Stimulated activated CD8-positive, alpha-beta memory T cell treated with anti-CD3 and anti-CD28 coated beads, Interleukin-2, amount 100 ng/mL, for 48 hours (primary cell): ENCODE measurements at places on chromosomes 12 and 14.

- DNase-seq: no peak
Measured at GRCh38 chr12:122028165-122028904, 6.7 kb downstream of the BCL7A start.

DNA sequence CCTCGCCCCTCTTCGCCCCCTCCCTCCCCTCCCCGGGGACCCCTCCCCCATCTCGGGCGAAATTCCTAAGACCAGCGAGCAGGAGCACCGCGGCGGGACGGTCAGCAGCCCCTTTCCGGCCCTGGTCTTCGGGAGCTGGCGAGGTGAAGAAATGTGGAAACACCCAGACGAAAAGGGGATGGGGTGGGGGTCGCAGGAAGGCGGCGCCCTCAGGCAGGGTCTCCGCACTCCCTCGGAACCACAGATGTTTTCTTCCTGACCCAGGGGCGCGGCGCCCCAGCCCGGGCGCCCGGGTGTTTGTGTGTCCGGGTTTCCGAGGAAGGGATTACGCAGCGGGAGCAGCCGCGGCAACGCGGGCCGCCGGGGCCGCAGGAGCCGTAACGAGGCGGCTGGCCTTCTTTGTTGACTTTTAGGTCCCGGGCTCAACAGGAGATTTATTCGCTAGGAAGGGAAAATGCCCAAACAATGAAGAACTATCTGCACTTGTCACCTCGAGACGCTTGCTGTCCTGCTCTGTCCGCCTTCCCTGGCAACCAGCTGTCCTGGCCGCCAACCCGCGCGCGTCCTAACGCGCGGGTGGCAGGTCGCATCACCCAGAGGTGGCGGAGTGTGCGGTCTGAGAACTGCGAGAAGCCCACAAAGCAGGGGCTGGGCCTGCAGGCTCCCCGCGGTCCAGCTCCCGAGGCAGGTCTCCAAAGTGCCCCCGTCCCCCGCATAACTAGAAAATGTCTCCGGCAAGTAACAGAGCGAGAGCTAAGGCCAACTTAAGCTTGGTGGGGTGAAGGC, 7.0 kb downstream of the FOXA1 start:
- no peak for DNase-seq

- DNase-seq: no peak
Measured at GRCh38 chr14:99257122-99257672, 14.8 kb downstream of the BCL11B start.

DNA sequence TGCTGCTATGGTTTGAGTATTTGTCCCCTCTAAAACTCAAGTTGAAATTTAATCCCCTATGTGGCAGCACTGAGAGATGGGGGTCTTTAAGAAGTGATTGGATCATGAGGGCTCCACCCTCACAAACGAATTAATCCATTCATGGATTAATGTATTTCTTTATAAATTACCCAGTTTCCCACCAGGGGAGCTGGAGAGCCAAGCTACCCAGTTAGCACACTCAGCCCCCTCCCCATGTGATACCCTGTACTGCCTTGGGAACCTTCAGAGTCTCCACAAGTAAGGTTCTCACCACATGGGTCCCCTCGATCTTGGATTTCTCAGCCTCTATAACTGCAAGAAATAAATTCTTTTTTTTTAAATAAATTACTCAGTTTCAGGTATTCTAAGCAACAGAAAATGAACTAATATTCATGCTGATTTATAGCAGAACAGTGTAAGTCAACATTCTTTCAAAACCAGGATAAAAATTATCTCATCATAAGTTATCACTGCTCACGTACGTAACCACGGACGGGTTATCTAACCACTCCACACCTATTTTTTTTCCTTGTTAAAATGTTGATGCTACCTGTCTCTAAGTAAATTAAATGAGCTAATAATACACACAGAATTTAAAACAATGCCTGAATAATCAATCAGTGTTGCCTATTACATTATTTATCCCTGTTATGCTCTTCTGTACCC, 3.6 kb downstream of the NAP1L1 start:
- DNase-seq: no peak

GRCh38 chr12:19181666-19182426, 52.3 kb downstream of the PLEKHA5 start:
- no peak for DNase-seq

- no peak for DNase-seq
Measured at GRCh38 chr14:65502676-65503124, 90.2 kb downstream of the FUT8 start.

DNA sequence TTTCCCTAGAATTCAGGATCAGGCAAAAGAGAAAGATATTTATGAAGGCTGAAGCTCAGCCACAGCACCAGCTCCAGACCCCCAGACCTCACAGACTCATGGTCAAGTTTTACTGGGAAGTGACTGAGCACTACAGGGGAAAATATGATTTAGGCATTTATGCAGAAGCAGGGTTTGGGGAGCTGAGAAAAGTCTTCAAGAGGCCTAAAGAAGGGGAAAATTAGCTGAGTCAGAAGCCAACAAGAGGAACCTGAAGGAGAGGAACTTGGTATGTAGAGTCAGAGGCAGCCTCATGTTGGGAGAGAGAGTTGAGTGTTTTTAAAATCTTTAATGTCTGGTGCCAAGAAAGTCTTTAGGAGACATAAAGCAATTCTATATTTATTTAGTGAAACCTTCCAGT, 63.0 kb downstream of the FOS start:
- no peak for DNase-seq

GRCh38 chr12:25494926-25495325, 58.2 kb downstream of the LMNTD1 start:
- no peak for DNase-seq

GRCh38 chr12:31931796-31932715, 27.2 kb upstream of the RESF1 start:
- no peak for DNase-seq

GRCh38 chr12:110743571-110744093, 941 bp upstream of the PPP1CC start:
- DNase-seq: no peak

- no peak for DNase-seq
Measured at GRCh38 chr12:14836336-14837210, 6.8 kb downstream of the ART4 start.

DNA sequence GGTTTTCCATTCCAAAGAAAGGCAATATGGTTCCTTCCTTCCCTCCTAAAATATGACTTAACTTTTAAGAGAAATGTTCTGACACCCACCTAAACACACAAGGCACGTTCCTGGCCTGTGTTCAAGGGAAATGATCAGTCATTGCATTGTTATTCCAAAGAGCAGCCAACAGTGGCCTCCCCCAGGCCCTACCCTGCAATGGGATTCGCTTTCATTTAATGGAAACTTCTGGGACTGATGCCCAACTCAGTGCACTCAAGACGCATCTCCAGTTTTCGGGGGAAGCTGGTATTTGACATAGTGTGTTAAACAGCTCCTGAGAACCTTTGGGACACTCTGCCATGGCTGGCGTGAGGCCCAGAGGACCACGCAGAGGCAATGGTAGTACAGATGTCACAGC, 65.9 kb downstream of the DDX51 start:
- no peak for DNase-seq

- DNase-seq: peak; percentile 40
Measured at GRCh38 chr14:20455355-20456300, 602 bp downstream of the APEX1 start.

DNA sequence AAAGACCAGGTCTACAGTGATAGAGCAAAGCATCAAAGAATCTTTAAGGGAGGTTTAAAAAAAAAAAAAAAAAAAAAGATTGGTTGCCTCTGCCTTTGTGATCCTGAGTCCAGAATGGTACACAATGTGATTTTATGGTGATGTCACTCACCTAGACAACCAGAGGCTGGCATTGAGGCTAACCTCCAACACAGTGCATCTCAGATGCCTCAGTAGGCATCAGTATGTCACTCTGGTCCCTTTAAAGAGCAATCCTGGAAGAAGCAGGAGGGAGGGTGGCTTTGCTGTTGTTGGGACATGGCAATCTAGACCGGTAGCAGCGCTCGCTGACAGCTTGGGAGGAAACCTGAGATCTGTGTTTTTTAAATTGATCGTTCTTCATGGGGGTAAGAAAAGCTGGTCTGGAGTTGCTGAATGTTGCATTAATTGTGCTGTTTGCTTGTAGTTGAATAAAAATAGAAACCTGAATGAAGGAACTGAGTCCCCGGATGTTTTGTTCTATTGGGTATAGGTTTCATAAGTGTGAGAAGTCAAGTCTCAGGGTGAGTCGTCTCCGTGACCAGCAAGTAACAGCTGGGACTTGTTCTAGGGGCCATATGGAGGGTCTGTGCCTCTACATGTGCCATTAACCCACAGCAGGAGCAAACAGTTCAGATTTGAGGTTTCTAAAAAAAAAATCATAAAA, 9.3 kb downstream of the PEBP1 start:
- no peak for DNase-seq

- no peak for DNase-seq
Measured at GRCh38 chr12:109463756-109464155, 13.3 kb downstream of the KCTD10 start.

DNA sequence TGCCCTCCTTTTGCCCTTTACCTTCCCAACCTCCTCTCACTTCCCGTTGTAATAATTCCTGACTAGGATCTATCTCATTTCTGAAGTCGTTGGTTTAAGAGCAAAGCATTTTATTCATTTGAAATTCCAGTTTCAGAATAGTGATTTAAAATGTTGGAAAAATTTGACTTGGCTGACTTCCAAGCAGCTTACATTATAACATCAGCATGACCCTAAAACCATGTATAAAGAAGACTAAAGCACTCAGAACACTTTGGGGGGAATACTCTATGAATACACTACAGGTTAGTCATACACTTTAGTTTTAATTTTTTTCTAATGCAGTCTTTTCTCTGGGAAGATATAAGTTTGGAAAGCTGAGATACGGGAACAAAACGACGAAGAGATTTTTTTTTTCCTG, 161.1 kb downstream of the BTG1 start:
- no peak for DNase-seq

DNA sequence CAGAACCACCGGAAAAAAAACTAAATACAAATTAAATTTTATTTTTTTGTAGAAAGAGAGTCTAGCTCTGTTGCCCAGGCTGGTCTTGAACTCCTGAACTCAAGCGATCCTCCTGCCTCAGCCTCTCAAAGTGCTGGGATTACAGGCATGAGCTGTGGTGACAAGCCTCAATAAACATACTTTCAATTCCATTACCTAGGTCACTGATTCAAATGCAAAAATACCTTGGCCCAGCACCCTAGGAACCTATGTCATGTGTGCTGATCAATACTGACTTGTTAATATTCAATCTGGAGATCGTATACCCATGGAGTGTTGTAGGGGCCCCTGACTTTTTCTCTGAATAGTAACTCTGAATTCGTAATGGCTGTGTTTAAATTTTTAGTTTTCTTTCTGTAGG, 7.1 kb upstream of the TMEM30B start:
- DNase-seq: no peak

- DNase-seq: no peak
Measured at GRCh38 chr12:54018468-54018984, 9.7 kb upstream of the HOXC6 start.

GRCh38 chr12:66405395-66405794, 103.1 kb downstream of the HELB start:
- no peak for DNase-seq

GRCh38 chr12:94898388-94898787, 105.1 kb downstream of the NDUFA12 start:
- DNase-seq: no peak

- DNase-seq: no peak
Measured at GRCh38 chr12:104216521-104216924, 944 bp downstream of the TXNRD1 start.

GRCh38 chr12:51383269-51383905, 7.8 kb downstream of the GALNT6 start:
- DNase-seq: no peak

GRCh38 chr14:98227727-98228111, 1044.3 kb downstream of the BCL11B start:
- no peak for DNase-seq

DNA sequence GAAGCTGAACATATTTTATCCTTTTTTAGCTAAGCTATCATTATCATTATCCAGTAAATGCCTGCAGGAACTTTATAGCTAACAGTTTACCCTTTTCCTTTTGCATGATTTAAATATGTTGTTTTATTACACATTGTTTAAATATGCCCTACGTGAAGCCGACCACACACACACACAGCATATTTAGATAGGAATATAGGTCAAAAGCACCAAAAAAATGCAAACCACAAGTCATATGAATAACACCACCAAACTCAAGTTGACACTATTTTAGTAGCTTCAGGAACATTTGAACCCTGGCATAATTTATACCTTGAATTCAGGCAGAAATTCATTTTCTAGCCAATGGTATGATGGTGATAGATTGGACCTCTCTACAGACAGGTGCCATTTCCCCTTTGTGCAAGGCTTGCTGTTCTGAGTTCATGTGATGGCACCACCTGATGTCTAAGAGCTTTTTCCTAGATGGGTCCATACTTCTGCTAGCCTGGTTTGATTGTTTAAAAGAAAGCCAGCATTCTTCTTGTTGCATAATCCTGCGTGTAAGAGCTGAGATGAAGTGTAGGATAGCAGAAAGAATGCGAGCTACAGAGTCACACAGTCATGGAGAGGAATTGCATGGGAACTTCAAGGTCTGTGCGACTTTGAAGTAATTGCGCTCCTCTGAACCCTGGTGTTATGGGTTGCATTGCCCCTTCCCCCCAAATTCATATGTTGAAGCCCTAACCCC, 454.8 kb upstream of the SOX5 start:
- DNase-seq: no peak

GRCh38 chr14:66174453-66174891, 311.7 kb upstream of the CCDC196 start:
- DNase-seq: no peak

- no peak for DNase-seq
Measured at GRCh38 chr14:100836941-100837804, 11.3 kb downstream of the MEG3 start.

GRCh38 chr14:102353126-102353619, 9.5 kb downstream of the CINP start:
- no peak for DNase-seq

DNA sequence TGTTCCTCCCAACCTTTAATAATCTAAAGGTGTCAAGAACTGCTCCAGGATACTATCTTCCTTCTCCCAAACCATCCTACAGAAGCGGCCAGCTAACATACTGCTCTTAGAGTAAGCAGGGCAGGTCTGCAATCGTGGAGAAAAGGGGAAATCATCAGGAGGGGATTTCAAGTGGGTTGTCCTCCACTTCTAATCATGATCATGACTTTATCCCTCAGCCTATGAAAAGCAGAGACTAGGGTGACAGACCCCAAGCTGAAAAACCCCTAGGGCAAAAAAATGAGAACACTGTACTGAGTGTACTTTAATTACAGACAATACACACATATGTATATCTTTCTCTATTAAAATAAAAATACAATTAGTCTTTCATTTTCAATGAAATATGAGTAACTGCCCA, 13.9 kb downstream of the DUSP16 start:
- no peak for DNase-seq

- no peak for DNase-seq
Measured at GRCh38 chr14:53924753-53925152, 31.9 kb downstream of the BMP4 start.

GRCh38 chr14:22263961-22264360, 325.1 kb downstream of the DAD1 start:
- no peak for DNase-seq

DNA sequence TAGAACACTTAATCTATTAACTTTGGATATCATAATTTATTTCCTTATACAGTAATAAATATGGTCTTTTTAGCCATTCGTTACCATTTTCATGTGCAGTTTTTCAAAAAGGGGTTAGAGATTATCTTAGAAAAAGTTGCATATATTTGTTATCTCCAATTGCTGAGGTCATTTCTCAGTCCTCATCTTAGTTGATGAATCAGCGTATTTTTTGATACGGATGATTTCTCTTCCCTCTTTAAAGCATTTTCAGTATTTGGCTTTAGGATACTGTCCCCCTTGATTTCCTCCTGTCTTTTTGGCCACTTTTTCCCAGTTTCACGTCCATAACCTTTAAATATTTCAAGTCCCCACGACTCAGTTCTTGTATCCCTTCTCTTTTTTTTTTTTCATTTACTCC, 21.8 kb downstream of the DNAL1 start:
- no peak for DNase-seq
